Activated naive CD4-positive, alpha-beta T cell treated with anti-CD3 and anti-CD28 coated beads, Interleukin-2, amount 50 U/mL, for 72 hours (primary cell): ENCODE measurements at places on chromosomes 2 and 18. TPM values are rescaled to one million over a fixed set of nuclear protein-coding genes. Genes with fewer than 3 reads are reported as not detected.

The THSD7B gene
- not detected for total RNA-seq

The IL36G gene
- not detected for total RNA-seq

The SLC23A3 gene
- total RNA-seq, result 1.5 TPM

The FAM237A gene
- total RNA-seq, result not detected

The REG1A gene
- total RNA-seq, result not detected

The CCDC178 gene
- total RNA-seq, result not detected

The NAPG gene
- 31.2 TPM for total RNA-seq

The NT5C1B gene
- not detected for total RNA-seq

The MC4R gene
- total RNA-seq, result not detected

The SCG2 gene
- not detected for total RNA-seq

The ALPP gene
- total RNA-seq, result 0.16 TPM

The AQP12A gene
- total RNA-seq, result not detected

The REG1B gene
- not detected for total RNA-seq

The INPP5D gene
- 70.7 TPM for total RNA-seq

The ANKRD12 gene
- total RNA-seq, result 72.3 TPM

The SCN1A gene
- not detected for total RNA-seq

The FSHR gene
- total RNA-seq, result not detected

The REG3G gene
- not detected for total RNA-seq
